Placental epithelial cell (primary cell): ENCODE measurements at places on chromosomes 16 and 17. TPM values are rescaled to one million over a fixed set of nuclear protein-coding genes. Genes with fewer than 3 reads are reported as not detected.

The SLFN13 gene
- total RNA-seq = 6.7 and 8.9 TPM in 2 replicates

The NOXO1 gene
- total RNA-seq = 1.6 and 2.1 TPM in 2 replicates

The SOST gene
- not detected in 2 replicates for total RNA-seq

The GNAO1 gene
- total RNA-seq = 1.6 and 5.4 TPM in 2 replicates

The CCL16 gene
- total RNA-seq = not detected in 2 replicates

The NATD1 gene
- total RNA-seq = 5.0 and 7.5 TPM in 2 replicates

The KCNG4 gene
- total RNA-seq = not detected in 2 replicates
